ENCODE measurements at places on chromosomes 16 and 17.

GRCh38 chr17:46764709-46765401, 53.6 kb downstream of the WNT3 start:
- DNase-seq: no peak

GRCh38 chr16:73794994-73795393, 501.6 kb upstream of the PSMD7 start:
- DNase-seq: no peak

- no peak for DNase-seq
Observed at GRCh38 chr16:46843898-46844642, 13.1 kb upstream of the C16orf87 start.

DNA sequence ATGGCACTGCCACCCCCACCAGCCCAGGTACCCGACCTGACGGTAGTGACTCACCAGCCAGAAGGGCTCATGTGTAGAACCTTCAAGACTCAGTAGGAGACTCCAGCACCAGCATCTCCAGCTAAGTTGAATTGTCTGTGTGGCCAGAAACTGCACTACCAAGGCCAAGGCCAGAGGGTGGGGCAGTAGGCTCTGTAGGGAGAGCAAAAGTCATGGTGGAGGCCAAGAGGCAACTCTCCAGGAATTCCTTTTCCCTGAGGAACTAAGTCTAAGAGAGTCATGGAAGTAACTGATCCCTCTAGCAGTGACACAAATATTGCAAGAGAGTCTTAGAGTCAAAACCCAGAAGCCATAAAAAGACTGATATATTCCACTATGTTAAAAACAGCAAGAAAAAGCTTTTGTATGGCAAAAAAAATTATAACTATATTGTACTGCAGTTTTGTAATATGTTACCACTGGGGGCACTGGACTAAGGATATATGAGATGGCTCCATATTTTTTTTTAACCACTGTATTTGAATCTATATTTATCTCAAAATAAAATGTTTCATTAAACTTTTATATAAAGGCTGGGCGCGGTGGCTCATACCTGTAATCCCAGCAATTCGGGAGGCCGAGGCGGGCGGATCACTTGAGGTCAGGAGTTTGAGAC, 30.2 kb upstream of the GUCY2D start:
- DNase-seq: no peak

- DNase-seq: no peak
Observed at GRCh38 chr16:68961778-68962402, 118.6 kb downstream of the TANGO6 start.

DNA sequence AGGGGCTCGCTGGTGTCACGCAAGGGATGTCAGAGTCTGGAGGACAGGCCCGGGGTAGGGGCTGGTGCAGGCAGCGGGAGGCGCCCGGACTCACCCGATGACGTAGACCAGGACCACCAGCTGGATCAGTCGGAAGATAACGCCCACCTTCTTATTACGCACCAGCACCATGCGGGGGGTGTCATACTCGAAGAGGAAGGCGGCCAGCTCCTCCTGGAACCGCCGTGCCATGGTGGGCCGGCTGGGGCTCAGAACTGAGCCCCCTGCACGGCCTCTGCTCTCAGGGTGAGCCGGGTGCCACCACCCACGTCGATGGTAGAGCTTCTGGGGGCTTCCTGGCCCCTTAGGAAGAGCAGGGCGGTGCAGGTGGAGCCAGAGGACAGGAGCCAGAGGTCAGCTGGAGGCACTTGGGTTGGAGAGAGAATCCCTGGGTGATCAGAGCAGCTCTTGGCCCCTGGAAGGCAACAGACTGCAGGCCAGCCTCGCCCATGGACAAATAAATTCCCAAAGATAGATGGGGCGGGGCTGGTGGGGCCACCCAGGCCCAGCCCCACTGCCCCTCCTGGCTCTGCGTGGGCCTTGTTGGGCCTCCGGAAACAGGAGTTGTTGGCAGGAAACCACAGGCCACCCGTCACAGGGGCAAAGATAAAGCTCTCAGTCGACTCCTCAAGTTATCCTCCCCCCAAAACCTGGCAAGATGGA, at the start of gene P2RX1:
Gene P2RX1, minus strand, starts transcription at position 471 of the 702 bp plus-strand sequence. Its CDS starts 240 bp downstream, at position 231.
- DNase-seq: no peak

- DNase-seq: no peak
Observed at GRCh38 chr17:792277-792676, 10.1 kb downstream of the MRM3 start.

GRCh38 chr17:2435181-2435741, 34.4 kb upstream of the MNT start:
- no peak for DNase-seq

DNA sequence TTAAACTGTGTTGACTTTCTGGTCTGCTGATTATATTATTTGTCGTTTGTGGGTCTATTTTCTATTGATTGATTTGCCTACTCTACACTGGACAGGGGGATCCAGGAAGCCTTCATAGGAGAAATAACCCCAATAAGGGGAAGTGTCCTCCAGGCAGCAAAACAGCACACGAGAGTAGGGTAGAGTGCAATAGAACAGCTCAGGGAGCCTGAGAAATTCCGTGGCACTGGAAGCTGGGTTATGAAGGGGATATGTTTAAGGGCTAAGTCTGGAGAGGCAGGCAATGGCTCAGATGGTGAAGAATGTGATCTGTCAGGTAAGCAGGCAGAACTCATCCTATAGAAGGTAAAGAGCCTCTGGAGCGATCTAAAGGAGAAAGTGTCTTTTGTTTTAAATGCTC, 20.9 kb downstream of the GP2 start:
- DNase-seq: no peak

GRCh38 chr16:11016993-11017392, 72.6 kb downstream of the CLEC16A start:
- no peak for DNase-seq

GRCh38 chr16:81265658-81266451, 27.4 kb downstream of the BCO1 start:
- no peak for DNase-seq

GRCh38 chr17:41620583-41621434, 3.6 kb downstream of the KRT17 start:
- no peak for DNase-seq

GRCh38 chr17:30565073-30565935, 88.1 kb downstream of the GOSR1 start:
- DNase-seq: no peak

- no peak for DNase-seq
Observed at GRCh38 chr16:47504599-47504998, 43.5 kb downstream of the PHKB start.

DNA sequence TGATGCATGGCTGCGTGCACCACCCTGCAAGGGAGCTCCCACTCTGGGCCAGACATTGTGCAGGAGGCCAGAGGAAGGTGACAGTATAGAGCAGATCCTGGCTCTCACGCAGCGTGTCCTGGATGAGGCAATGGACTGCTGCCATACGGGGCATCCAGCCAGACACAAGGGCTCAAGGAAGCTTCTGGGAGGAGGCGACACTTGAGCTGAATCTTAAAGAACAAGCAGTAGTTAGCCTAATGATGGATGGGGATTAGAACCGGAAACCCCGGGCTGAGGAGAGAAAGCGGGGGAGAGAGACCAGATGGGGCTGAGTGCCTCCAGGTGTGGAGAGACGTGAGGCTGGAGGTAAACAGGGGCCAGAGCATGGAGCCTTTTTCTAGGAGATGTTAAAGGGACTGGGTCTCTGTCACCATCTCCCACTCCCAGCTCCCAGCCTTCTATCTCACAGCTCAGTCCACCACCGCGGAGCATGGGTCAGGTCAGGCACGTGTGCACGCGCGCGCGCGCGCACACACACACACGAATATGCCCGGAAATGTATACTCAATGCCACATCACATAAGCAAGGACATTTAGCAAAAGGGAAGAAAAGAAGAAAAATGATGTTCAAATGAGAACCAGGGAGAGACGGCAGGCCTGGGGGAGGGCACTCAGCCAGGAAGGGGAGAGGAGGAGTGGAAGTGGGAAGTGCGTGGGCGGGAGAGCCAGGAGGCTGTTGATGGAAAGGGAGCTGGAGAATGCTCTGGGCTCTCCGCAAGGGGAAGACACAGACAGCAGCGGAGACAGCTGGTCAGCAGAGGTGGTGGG, 46.3 kb downstream of the CCDC42 start:
- DNase-seq: no peak

DNA sequence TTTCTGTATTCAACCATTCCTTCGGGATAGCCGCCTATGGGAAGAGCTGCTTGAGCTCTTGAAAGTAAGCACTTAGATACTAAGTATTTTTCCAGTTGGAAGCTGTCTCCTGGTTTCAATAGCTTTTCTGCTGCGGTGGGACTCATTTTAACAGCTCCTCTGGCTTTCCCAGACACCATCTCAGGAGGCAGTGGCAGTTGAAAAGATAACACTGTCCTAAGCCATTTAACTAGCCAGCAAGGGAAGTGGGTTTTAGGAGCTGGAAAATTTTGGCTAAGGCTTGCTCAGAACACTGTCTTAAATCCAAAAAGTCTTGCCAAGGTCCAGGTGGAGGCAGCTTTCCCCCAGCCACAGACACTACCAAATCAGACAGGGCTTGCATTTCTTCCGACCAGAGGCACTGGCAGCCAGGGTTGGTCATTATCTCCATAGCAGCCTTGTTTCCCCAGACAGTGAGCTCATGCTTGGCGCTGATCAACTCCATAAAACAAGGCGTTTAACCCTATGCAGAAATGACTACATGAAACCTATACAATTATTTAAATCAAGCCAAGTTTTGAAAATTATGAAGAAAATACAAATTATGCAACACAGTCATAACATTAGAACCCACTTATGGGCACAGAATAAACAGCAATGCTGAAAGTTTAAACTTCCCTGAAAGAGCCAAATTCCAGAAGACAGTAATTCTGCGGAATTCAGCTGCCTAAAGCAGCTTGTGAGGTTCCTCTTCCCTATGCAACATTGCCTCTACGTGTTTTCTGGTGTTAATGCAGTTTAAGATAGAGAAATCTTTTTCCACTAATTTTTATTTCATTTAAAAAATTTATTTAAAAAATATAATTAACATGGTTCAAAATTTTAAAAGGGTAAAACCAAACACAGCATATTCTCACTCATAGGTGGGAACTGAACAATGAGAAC, 25.0 kb downstream of the GABARAPL2 start:
- no peak for DNase-seq

DNA sequence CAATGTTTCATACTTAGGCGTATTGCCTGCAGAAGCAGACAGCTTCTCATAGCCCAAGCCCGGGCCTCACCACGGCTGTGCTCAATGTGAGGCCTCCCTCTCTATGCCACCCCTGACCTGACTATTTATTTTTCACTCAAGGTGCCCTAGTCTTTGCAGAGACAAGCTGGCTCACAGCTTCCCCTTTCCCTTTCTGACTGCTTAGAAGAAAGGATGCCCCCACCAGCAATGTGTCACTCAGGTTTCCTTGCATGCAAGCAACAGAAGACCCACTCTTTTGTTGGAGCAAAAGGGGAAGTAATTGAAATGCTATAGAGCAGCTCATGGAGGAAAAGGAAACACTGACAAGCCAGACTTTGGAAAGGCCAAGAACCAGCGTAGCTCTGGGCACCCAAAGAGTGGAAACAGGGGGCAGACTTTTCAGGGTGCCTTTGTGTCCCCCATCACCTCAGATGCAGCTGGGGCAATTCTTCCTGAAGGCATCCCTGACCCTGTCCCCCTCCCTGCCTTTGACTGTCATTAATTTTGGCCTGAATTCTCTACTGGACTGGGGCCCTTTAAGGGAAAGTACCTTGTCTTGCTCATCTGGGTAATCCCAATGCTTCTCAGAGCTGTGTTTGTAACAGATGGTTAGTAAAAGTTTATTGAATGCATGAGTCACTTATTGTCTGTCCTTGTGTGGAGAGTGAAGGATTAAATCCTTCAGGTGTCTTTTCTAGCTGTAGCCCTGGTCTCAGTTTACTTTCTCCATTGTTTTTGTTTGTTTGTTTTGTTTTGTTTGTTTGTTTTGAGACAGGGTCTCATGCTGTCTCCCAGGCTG, 17.8 kb downstream of the RGS9 start:
- DNase-seq: no peak

GRCh38 chr16:59210955-59211541, 476.9 kb upstream of the GOT2 start:
- DNase-seq: no peak

- no peak for DNase-seq
Observed at GRCh38 chr16:83727018-83727417, 80.8 kb upstream of the HSBP1 start.

DNA sequence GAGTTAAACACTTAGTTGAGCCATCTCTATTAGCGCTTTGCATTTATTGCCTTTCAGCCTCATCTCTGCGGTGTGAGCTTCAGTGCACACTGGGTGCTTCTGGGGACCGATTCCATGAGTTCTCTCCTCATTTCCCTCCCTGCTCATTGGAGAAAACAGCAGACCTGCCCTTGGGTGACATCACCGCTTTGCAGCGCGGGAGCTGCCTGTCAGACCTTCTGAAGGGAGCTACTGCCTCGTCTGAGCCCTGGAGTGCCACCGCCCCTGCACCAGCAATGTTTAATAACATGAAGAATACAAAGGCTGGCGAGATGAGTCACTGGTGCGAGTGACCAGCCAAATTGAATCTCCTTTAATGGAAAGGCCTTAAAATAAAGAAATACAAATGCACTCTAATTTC, 30.2 kb upstream of the CPPED1 start:
- no peak for DNase-seq

DNA sequence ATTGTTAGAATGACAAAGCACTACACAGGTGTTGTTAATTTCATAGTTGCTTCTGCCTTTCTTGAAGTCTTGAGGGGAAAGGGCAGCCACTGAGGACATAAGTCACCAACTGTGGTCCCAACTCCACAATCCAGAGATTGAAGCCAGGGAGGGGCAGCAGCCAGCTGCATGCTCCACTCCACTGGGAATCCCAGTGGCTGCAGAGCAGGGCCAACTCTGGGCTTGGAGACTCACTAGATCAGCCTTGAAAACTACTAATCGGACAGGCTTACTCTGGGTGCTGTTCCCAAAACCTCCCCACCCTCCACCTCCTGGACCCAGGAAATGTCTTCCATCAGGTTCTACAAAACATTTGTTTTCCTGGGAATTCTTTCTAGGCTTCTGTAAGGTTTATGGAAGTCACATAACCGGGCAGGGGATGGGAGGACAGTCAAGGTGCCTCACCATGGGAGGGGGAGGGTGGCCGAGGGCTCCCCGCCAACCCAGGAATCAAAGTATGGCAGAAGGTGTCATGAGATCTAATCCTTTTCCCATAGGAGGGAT, 68.0 kb downstream of the MYH13 start:
- no peak for DNase-seq

DNA sequence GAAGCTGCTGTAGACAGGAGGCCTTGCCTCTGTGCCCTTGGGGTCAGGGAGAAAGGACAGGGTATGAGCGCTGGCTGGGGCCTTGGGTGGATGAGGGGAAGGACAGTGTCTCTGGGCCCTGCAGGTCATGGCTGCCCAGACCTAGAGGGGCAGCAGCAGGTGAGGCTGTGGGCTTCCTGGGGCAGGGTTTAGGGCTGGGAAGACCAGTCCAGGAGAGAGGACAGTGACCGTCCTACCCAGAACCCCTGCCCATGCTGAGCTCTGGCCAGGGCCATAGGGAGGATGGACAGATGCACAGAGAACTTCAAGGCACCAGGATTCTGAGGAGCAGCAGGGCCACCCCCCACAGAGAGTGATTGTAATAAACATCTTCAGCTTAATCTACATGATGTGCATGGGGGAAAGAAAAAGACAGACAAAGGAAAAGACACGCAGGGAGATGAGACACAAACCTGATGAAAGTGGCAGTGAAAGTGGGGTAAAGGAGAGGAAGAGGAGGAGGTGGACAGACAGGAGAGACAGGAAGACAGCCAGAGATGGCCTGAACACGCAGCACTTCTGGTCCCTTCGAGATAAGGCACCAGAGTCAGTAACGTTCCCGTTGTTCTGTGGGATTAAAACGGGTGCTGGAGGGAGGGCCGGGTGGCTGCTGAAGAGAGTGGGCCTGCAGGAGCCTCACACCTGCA, 17.5 kb downstream of the FLOT2 start:
- DNase-seq: no peak

Data from cortex of kidney (tissue), 1 donor.